ENCODE measurements at places on chromosomes 5 and 9.

DNA sequence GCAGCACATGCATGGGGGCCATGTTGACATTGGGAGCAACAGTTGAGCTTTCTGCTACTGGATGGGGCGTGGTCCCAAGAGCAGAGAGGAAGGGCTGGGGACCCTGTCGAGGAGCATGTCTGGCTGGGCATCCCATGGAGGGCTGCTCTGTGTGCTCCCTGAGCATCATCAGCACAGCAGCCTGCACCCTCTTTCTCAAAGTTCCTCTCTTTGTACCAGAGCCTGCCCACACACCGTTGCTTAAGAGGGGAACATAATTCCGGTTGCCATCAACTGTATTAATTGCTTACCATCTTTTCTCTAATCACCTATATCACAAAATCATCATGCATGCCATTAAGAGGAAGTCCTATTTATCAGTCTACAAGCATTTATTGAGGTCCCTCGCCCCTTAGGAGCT is 55.2 kb upstream of the DIRAS2 start:
- no peak for DNase-seq

- no peak for DNase-seq
Observed at GRCh38 chr9:106846857-106847256, 16.1 kb upstream of the ZNF462 start.

DNA sequence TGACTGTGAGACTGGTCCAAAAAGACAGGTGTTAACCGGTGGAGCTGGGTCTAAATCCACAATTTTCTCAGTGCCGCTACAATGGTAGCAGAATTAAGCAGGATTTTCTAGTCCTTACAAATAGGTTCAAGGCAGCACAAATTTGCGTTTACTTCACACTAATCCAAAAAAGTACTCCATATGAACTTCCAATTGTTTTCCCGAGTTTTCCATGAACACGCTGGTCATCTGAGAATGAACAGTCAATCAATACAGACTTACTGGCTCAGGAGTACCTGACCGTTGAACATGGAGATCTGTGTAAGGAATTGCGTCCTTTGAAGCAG is 709 bp downstream of the SLC35D2 start:
- no peak for DNase-seq

GRCh38 chr9:132241483-132241839 is 79.6 kb downstream of the NTNG2 start:
- DNase-seq = no peak

DNA sequence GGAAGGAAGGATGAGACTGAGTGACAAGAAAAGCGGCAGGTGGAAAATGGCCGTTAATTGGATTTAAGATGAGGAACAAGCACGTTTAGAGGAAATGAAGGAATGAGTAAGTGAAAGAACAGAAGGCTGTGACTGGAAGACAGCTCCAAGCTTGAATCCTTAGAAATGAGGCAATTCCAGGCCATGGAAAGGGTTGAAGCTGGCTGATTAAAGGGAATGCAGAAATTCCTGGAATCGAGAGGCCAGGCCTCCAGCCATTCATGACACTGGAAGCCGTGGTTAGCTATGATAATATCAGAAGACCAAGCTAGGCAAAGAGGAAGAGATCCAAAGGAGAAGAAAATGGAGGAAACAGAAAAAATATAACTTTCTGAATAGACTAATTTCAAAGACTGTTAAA is 84.2 kb downstream of the ARL15 start:
- no peak for DNase-seq

- no peak for DNase-seq
Observed at GRCh38 chr5:1432296-1432695, 12.9 kb downstream of the SLC6A3 start.

GRCh38 chr5:81450940-81451339 is 57.0 kb upstream of the ACOT12 start:
- DNase-seq = no peak

DNA sequence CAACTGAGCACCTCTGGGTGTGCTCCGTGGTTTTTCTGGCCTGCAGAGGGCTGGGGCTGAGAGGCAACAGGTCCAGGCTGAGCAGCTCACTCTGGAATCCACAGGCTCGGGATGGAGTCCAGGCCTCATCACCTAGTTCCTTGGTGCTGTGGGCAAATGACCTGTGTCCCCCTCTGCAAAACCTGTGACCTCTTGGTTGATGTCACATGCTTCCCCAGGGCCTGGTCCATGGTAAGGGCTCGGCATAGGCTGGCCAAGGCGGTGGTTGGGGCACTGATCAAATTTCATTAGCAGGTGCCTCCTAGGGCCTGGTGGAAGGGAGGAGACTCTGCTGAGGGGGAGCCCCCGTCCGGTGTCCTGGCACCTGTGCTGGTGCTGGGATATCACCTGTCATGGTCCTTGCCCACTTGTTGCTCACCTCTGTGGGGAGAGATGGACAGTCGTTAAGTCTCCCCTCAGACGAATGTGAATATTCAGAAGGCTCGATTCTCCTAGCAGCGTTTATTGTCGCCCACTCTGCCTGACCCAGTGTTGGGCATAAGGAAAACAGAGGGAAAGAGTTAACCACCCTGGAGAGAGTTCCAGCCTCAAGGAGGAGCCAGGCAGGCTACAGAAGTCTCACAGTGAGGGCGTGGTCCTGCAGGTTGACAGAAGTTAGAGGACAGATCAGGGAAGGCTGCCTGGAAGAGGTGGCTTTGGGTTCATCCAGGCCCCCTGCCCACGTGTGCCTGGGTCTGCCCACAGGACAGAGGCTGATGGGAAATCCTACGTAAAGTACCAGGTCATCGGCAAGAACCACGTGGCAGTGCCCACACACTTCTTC is 3.5 kb downstream of the ENDOG start:
- no peak for DNase-seq

DNA sequence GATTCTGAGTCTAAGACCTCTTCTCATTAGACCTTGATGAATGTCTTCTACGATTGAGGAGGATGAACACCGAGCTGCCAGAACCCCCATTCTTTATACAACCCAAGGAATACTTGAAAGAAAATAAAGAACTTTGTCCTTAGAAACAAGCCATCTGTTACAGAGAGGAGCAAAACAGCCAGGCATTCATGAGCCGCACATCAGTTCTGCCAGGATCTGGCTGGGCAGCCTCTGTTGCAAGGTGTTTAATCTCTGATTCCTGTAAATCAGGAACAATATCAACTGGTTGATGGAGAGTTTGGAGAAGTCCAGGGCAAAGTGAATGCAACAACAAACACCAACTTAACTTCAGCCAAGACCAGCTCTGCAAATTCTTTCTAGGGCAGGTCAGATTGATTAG is 165.5 kb upstream of the DMAC1 start:
- DNase-seq = no peak

GRCh38 chr9:128102861-128103588 is 24.5 kb downstream of the PTGES2 start:
- DNase-seq = no peak
